ENCODE measurements at places on chromosomes 1 and 21.

DNA sequence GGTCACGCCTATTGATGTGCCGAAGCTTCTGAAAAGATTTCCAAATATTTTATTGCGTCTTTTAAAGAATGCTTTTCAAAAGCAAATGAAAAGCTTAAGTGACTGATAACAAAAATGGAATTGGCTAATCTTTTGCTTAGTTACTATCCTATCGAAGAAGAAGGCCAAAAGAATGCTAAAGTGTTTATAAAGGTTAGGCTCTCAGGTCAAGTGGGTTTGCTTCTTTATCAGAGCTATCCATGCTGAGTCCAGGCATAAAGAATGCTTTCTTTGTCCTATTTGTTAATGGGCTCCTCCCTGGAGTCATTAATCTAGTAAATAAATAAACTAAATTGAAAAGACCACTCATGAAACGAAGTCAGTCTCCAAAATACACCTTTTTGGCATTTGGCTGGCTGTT is 133.4 kb upstream of the LYPLAL1 start:
- no peak for DNase-seq

GRCh38 chr1:38052750-38053415 is 6.3 kb upstream of the POU3F1 start:
- peak; percentile 56 for DNase-seq

DNA sequence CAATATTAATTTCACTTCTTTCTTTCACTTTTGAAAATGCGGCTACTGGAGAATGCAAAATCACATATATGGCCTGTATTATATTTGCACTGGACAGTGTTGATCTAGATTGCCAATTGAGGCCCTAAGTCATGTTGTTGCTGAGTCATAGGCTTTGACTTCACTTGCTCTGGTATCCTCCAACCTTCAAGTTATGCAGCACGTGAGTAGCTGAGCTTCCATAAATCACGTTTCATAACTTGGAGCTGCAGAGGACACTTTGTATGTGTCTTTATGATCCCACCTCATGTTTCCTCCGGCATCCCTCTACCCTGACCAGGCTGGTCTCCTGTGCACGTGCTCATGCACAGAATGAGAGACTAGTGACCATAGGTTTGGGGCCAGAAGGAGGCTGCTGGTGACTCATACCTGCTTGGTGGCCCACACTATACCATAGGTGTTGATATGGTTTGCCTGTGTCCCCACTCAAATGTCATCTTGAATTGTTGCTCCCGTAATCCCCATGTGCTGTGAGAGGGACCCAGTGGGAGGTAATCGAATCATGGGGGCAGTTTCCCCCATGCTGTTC is 103.0 kb upstream of the TSPAN2 start:
- peak; percentile 19 for DNase-seq

DNA sequence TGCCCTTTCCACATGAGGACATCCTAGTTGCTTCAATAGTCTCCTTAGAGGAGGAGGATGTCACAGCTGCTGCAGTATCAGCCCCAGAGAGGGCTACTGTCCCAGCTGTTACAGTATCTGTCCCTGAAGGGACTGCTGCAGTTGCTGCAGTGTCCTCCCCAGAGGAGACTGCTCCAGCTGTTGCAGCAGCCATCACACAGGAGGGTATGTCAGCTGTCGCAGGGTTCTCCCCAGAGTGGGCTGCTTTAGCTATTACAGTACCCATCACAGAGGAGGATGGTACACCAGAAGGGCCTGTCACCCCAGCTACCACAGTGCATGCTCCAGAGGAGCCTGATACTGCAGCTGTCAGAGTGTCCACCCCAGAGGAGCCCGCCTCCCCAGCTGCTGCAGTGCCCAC is 78.5 kb upstream of the BMP8A start:
- DNase-seq, result no peak
